Type B pancreatic cell (in vitro differentiated cells): ENCODE measurements at places on chromosomes 16 and 17.

DNA sequence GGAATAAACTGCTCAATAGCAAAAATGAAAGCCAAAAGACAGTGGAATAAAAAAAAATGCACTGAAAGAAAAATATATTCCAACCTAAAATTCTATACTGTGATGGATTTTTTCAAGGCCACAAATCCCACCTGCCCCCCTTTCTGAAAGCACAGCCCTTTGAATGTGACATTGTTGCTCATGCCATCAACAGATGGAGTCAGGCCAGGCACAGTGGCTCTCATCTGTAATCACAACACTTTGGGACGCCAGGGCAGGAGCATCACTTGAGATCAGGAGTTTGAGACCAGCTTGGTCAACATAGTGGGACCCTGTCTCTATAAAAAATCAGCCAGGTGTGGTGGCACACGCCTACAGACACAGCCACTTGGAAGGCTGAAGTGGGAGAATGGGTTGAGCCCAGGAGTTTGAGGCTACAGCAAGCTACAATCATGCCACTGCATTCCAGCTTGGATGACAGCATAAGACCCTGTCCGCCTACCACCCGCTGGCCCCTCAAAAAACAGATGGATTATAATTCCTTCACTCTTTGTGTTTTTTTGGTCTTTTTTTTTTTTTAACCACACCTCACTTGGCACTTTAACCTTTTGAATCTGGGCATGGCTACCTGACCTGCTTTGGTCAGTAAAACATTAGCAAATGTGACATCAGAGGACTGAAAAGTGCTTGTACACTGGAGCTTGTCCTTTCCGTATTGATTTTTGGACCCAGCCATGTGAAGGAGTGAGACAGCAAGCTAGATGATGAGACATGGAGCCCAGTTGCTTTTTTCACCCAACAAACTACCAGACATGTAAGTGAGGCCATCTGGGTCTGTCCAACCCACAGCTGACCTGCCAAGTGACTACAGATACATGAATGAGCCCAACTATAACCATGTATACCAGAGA is 36.3 kb downstream of the GLG1 start:
- DNase-seq: no peak

DNA sequence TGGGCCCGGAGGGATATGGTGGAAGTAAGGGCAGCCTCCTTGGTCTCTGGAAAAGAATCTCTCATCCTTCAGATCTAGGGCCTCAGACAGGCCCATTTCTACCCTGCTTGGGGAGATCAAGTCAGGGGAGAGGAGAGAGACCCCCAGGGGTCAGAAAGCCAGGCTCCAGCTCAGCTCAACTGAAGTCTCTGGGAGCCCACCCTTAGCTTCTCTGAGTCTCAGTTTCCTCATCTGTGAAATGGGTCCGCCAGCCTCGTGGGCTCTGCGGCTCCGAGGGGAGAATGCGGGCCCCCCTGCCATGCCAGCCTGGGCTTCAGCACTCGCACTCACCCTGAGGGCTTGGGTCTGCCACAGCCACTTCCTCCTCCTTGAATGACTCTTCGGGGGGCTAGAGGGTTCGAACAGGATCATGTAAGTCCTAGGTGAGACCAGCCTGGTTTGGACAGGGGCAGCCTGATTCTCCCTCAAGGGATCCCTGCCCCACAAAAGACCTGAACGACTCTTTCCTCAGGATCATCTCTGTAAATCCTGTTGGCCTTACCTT is 6.7 kb downstream of the CNGB1 start:
- no peak for DNase-seq

DNA sequence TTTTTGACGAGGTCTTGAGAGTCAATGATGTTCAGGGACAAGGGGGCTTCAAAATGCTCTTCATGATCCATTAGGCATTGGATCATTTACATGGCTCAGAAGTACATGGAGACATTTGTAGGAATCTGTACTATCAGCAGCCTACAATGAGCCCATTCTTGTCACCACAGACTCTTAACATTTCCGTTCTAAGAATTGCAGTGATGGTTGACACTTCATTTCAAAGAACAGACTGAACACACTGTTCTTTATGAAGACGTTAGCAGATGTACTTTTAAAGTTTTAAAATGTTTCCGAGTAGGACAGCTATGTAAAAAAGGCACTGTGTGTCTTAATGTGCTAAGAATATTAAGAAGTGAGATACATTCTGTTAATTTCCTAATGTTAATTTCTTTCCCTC is 97.3 kb upstream of the GOT2 start:
- no peak for DNase-seq

GRCh38 chr17:56583772-56584171 is 9.7 kb upstream of the NOG start:
- no peak for DNase-seq

- DNase-seq: no peak
Observed at GRCh38 chr16:49061137-49061714, 220.4 kb downstream of the CBLN1 start.

GRCh38 chr17:47663912-47664623 is 14.3 kb downstream of the KPNB1 start:
- no peak for DNase-seq

DNA sequence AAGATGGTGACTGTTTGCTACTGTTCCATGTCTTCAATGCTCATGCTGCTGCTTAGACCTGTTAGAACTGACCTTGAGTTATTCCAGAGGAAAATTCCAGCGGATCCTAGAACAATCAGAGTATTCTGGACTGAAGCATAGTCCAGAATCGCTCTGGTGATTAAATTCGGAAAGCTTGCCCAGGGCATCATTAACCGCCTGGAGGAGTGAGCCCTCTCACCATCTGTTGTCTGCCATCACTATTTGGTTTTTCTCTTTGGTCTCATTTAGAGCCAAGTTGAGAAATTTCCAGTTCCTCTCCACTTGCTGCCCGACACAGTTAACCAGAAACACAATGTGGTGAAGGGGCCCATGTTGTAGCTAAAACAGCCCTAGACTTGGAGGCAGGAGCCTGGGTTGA is 104.1 kb downstream of the BMERB1 start:
- no peak for DNase-seq

DNA sequence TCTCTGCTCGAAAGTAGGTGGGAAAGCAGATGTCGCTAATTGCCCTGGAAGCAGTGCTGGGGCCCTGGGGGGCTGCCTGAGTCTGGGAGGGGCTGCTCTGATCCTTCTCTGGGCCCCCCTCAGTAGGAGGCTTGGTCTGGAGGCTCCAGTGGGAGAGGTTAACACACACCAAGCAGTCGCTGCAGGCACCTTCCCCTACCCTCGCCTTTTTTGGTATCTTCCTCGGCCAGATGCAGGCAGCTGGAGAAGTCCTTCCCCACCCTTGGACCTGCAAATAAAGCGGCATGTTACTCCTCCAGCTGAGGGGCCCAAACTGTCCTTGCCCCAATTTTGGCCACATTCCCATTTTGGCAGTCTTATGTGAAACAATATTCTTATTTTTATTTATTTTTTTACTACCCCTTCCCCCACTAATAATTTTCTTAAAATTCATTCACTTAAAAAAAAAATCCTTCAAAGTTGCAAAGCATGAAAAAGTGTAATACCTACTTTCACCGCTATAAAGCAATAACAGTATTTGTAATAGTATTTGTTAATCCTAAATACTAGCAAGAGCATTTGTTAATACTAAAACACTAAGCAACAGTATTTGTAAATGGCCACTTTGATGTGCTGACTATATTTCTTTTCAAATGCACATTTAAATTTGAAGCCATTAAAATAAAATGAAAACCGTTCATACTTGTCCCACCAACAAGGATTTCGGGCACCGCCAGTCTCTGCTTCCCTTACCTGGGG is 15.0 kb downstream of the C16orf46 start:
- DNase-seq: no peak

- no peak for DNase-seq
Observed at GRCh38 chr16:54817432-54817831, 113.2 kb upstream of the IRX5 start.

GRCh38 chr16:27424772-27425498 is 23.0 kb downstream of the IL21R start:
- peak; percentile 39 for DNase-seq

DNA sequence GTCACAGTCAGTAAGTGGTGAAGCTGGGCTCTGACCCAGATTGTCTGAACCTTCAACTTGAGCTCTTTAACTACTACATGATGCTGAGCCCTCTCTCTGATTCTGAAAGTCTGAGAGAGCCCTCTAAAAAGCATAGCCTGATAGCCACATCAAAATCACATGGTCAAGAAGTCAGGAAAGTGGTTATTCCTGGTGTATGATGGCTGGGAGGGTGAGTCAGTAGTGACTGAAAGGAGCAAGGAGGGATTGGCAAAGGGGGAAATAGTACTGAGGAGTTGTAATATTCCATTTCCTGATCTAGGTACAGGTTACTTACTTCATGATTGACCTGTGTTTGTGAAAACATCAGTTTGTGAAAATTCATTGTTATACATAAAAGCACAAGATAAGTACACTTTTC is 89.1 kb downstream of the SSH2 start:
- no peak for DNase-seq

- DNase-seq: no peak
Observed at GRCh38 chr16:49849037-49849753, 6.7 kb downstream of the ZNF423 start.

- DNase-seq: no peak
Observed at GRCh38 chr16:72721981-72722380, 325.9 kb downstream of the ZFHX3 start.

DNA sequence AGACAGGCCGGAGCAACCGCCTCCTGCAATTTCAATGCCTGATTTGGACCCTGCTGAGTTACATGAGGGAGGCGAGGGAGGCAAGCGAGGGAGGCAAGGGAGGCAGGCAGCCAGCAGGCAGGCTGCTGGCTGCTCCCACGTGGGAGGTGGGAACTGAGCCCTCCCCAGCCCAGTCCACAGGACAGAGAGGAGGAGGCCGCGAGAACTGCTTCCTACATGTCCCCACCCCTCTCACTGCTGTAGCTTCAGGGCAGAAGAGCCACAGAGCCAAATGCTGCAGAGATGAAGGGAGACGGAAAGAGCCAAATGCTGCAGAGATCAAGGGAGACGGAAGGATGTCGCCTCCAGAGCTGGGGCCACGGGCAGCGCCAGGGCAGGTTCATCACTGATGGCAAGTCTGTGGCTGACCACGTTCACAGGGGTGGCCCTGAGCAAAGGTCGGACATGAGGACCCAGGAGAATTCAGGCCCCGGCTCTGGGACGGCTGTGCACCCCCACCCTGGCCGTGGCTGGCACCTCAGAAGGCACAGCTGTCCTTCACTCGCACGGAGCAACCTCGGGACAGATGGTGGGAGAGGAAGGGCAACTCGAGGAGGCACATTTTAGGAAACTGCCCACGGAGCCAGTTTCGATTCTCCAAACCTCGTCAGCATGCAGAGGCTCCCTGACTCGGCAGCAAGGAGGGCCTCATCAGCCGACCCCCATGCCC is 21.5 kb downstream of the RPH3AL start:
- DNase-seq: no peak

DNA sequence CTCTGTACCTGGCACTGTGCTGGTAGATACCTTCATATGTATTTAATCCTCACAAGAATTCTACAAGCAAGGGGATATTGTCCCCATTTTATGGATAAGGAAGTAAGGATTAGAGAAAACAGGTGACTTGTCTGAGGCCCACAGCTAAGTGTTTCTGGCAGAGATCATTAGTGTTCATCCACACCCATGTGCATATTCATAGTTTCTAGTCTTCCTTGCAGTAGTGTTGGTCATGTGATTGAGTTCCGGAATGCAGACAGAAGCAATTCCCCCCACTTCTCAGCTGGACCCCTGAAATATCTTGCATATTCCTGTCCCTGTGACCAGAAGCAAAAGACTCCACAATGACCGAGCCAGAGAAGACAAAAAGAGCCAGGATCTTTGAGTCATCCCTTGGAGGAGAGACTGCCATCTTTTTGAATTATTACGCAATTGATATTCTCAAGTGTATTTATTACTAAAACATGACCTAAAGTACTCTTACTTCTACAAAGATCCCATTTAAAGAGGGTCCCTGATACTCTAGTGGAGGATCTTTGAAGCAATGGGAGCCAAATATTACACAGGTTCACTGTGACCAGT is 43.4 kb downstream of the SOX9 start:
- DNase-seq: no peak

DNA sequence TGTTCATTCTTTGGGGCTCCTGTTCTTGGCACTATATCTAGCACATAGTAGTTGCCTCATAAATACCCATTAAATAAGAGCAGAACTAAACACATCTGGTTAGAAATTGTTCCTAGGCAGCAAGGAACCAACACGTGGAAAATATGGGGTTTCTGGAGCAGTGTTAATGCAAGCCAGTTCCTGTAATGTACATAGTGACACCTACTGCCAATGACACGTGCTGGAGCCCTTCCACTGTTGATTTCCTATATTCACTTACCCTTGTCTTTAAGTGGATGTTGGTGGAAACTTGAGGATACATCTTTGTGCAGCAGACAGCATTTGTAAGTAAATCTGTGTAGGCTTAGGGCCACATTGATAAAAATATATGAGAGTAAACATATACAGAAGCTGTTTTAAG is 1.6 kb upstream of the IRF8 start:
- no peak for DNase-seq

- no peak for DNase-seq
Observed at GRCh38 chr17:76083536-76084182, 4.7 kb downstream of the ZACN start.

DNA sequence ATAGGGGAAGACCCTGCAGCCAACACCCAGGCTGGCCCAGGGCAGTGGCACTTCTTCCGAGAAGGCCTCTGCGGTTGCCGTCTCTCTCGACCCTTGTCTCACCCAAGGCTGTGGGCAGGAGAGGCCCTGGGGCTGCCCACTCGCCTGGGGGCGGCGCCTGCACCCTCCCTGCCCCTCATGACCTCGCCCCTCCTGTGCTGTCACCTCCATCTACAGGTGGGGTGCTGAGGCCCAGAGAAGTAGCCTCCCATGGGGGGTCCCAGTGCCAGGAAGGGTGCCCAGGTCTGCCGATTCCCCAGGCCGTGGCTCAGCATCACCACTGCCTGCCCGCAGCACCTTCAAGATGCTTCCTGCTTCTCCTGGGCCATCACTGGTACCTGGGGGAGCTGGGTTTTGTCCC is 992 bp downstream of the NLRC3 start:
- no peak for DNase-seq

DNA sequence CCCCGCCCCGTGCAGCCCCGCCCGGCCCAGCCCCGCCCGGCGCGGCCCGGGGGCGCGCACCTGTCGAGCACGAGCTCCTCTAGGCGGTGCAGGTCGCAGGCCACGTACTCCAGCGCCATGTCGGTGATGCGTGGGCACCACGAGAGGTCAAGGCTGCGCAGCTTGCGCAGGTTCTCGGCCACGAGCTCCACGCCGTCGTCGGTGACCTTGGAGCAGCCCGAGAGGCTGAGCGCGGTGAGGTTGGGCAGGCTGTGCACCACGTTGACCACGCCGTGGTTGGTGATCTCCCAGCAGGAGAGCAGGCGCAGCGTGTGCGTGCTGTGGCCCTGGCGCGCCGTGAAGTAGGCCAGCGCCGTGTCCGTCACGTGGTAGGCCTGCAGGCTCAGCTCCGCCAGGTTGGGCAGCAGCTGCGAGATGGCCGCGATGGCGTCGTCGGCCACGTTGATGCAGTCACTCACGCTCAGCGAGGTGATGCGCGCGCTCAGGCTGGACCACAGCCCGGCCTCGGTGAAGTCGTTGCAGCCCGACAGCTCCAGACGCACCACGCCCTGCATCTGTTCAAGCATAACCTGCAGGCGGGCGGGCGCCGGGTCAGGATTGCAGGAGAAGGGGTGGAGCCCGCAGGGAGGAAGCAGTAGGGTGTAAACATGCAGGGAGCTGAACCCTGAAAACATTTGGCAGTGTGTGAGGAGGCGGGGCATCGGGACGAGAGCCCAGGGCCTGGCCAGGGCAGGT is 5.3 kb upstream of the WDR24 start:
- DNase-seq: no peak

- no peak for DNase-seq
Observed at GRCh38 chr17:27495460-27495859, 39.2 kb downstream of the KSR1 start.

- DNase-seq: no peak
Observed at GRCh38 chr17:31798205-31798724, 60.8 kb downstream of the COPRS start.
